ENCODE measurements at places on chromosomes 7 and 10.

GRCh38 chr7:15820319-15820718, 133.8 kb upstream of the MEOX2 start:
- DNase-seq: no peak

DNA sequence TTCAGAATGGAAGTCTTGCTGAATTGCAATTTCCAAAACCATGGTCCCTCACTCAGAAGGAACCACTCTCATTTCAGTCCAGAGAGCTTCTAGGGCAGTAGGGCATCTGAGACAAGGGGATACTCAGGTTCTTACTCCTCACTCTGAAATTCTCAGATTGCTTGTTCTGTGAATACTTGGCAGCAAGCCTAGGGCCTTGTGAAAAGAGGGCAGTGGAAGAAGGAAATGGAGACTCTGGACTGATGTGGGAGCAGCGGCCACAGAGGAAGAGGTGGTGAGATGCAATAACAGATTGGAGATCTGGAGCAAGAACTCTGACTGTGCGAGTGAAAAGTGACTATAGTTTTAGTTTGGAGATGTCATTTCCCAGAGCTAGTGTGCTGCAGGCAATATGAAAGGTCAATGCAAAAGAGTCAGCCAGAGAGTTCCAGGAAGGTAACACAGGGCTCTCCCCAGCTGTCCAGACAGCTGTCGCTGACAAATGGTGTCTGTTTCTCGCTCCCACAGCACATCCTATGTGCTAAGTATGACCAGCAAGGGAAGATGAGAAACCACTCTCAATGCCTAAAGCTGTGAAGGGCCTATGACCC, 291.6 kb upstream of the KIAA1217 start:
- DNase-seq: no peak

GRCh38 chr10:84452003-84452402, 123.6 kb downstream of the CCSER2 start:
- DNase-seq: no peak

DNA sequence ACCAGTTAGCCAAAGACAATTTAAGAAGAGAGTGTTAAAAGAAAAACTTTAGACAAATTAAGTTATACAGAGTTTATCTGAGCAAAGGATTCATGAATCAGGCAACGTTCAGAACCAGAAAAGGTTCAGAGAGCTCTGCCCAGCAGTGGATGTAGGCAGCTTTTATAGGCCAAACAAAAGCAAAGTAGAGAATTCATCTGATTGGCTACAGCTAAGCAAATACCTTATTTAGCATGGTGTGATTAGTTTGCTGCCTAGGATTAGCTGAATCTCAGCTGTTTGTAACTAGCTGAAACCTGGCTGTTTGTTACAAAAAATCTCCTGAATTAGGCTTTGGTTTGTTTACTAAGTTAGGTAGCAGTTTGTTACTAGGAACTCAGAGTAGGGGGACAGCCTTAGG, 66.0 kb downstream of the SLC25A40 start:
- no peak for DNase-seq
